H4 (cell line): ENCODE measurements at places on chromosomes 2 and 18. TPM values are rescaled to one million over a fixed set of nuclear protein-coding genes. Genes with fewer than 3 reads are reported as not detected.

- no peak for DNase-seq
Observed at GRCh38 chr18:7727361-7728076, 160.4 kb downstream of the PTPRM start.

Gene TGFA
- 19.7 and 32.2 TPM in 2 replicates for total RNA-seq

Gene CD226
- 0.02 and 0.23 TPM in 2 replicates for total RNA-seq

DNA sequence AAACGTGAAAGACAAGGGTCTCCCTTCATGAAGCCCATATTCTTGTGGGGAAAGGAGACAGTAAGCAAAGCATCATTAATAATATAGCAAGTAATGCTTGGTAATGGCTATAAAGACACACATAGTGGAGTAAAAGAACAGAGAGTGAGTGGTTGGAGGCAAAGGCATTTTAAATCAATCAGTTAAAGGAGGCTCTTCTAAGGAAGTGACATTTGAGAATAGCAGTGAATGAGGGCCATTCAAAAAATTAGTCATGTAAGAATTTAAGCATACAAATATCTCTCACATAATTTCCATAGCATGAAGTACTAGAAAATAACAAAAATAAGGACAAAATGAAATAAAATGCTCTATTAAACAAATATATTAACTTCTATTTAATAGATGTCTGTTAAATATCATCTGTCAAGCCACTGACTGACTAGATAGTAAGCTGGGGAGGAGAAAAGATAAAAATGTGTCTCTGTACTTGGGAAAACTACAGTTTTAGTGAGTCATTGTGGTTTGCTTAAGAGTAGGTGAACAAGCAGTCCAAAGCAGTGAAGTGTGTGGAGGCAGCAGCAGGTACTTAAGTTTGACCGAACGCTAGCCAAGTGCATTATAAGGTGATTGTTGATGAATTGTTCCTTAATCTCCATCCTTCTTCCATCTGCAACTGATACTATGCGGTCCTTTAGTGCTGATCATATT lies 160.1 kb downstream of the PARD3B start:
- peak; percentile 6 for DNase-seq

DNA sequence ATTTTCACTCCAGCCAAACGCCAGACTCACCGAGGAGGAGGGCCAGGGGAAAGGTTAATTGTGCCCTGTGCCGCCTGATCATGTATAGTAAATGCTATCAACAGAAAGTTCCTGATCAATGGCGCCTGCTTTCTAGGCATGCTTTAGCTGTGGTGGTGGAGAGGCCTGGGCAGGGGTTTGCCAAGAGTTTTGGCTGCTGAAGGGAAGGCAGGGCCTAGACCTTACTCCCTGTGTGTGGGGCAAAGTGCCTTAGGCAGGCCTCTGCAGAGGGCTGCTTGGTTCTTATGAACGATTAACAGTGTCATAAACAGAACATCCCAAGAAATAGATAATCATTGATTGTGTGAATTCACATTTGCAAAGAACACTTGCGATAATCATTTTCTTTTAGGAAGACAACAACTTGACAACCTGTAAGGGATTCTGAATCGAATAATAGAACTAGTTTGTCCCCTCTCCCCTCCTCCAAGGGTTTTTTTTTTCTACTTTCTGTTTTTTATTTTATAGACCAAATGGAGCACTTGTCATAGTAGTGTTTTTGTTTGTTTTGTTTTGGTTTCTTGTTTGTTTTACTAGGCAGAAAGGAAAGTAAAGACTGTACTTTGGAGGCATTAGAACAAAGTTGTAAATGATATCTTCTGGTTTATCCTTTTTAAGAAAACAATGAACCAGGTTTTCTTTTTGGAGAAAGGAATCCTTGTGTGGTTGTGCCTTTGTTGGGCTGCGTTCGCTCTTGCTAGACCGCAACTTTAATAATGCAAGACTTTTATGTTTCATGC lies 6.5 kb downstream of the TSHZ1 start:
- no peak for DNase-seq

Gene SLC30A3
- 0.46 and 0.49 TPM in 2 replicates for total RNA-seq

- DNase-seq: no peak
Observed at GRCh38 chr2:103785956-103786355, 1024.1 kb downstream of the TMEM182 start.

DNA sequence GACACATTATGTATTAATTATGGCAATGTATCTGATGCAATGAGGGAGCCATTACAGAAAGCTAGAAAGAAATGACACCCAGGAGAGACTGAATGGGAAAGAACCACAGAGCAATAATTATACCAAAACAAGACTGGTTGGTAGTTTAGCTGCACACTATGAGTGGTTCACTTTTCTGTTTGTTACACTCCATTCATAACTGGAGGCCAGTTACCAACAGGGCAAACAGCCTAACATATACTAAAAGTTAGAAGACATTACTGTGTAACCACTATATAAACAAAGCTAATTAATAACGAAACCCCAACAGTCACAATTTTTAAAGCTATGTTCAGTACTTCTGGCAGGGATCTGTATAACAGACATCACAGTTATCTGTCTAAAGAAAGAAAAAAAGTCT lies 49.4 kb downstream of the NBAS start:
- no peak for DNase-seq

DNA sequence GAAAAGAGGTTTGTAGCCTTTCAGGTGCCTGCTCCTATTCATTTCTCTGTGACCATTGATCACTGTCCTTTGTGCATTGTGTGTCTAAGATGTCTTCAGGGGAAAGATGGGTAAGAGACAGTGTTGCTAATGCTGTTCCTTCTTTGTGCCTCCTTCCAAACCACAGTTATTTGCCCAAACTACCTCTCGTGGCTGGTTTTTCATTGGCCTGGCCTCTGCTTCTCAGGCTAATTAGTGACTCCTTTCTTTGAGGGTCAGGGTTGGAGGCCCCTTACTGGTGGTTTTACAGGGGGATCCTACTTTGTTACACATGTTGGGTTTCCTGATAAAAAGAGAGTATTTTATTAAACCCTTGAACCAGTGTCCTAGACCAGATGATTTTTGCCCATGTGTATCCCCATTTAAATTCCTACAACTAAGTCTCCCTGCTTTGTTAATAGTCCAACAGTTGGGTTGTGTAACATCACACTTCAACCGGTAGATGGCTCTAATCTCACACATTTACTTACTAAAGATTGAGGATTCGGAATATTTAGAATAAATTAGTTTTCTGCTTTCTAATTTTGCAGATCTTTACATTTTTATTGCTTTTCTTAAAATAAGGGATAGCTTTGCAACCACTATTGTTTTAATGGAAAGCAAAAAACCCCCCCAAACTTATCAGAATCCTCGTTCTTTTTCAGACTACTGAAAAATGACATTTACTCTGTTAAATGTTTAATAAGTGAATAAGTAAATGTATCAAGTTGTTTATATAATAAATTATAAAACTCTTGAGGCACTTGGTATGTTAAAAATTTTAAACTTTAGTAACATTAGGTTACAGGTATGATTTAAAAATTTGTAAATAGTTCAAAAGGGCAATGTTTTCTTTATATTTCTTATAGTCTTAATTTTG lies 2.4 kb downstream of the MARS2 start:
- DNase-seq: peak; percentile 38

- DNase-seq: no peak
Observed at GRCh38 chr2:2164326-2164917, 166.7 kb downstream of the MYT1L start.

Gene IL37
- not detected in 2 replicates for total RNA-seq

Gene CACNB4
- 0.31 and 0.79 TPM in 2 replicates for total RNA-seq

Gene STPG4
- not detected in 2 replicates for total RNA-seq

DNA sequence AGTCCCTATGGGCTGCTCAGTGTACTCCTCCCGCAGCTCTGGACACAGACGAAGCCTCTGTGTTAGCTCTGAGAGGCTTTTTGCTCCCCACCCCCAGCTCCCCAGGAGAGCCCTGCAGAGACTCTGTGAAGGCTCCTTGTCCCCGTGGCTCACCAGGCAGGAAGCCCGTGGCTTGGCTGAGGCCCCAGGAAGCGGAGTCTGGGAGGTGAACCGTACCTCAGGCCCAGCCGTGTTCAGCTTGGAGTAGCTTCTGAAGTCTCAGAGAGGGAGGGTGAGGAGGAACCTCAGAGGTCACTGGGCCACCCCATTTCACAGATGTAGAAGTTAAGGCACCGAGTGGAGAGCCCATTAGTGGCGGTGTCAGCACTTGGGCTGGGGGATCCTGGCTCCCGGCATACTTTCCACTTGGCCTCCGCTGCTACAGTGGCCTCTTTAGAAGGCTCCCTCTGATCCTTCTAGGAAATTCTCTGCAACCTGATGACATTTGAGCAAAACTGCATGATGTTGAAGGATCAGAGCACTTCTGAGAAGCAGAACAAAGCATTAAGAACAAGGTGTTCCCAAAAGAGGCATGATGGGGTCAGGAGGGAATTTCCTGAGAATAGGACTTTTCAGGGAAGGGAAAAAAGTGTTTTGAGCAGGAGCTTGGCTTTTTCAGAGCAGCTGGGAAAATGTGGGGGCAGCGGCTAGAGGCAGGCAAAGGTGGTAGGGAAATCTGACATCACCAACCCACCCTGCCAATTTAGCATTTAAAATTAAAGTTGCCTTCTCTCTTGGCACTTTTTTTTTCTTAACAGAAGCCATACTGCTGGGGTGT lies 79.1 kb downstream of the MCFD2 start:
- DNase-seq: peak; percentile 79

DNA sequence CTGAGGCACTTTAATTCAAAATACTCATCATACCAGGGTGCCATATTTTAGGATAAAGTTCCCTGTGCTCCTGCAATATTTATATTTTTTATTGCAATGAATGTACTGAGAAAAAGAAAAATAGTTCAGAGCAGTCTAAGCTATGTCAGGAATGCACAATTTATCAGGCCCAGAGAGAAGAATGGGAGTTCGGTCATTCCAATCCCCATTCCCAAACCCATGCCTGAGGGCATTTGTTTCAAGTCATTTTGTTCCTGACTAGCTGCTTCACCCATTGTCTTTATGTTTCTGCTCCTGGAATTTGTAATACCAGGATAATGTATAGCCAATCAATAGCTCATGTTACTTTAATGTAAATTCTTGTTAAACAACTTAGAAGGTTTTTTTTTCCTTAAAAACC lies 24.4 kb upstream of the FTCDNL1 start:
- DNase-seq: no peak

GRCh38 chr2:223697892-223698645 lies 95.9 kb upstream of the SCG2 start:
- DNase-seq: no peak

Gene CIDEA
- not detected in 2 replicates for total RNA-seq

Gene GRB14
- 0.48 and 2.6 TPM in 2 replicates for total RNA-seq

Gene ARHGAP28
- 26.4 and 32.3 TPM in 2 replicates for total RNA-seq

GRCh38 chr2:72325592-72326422 lies 178.1 kb upstream of the CYP26B1 start:
- peak; percentile 27 for DNase-seq

GRCh38 chr2:104758199-104758620 lies 95.7 kb upstream of the POU3F3 start:
- DNase-seq: no peak

- DNase-seq: no peak
Observed at GRCh38 chr2:237561221-237561620, 5.2 kb upstream of the PRLH start.

GRCh38 chr18:25100418-25100817 lies 251.5 kb downstream of the ZNF521 start:
- no peak for DNase-seq

GRCh38 chr2:127275789-127276188 lies 18.2 kb downstream of the ERCC3 start:
- DNase-seq: no peak

Gene DNAJB2
- total RNA-seq: 16.1 and 18.3 TPM in 2 replicates

- DNase-seq: no peak
Observed at GRCh38 chr2:40751981-40752380, 300.1 kb upstream of the SLC8A1 start.

- no peak for DNase-seq
Observed at GRCh38 chr18:13235981-13236380, 17.4 kb downstream of the LDLRAD4 start.

Gene BMP10
- not detected in 2 replicates for total RNA-seq

- DNase-seq: no peak
Observed at GRCh38 chr2:236775511-236775910, 205.9 kb downstream of the ACKR3 start.
